ENCODE measurements at places on chromosomes 7 and 10.

DNA sequence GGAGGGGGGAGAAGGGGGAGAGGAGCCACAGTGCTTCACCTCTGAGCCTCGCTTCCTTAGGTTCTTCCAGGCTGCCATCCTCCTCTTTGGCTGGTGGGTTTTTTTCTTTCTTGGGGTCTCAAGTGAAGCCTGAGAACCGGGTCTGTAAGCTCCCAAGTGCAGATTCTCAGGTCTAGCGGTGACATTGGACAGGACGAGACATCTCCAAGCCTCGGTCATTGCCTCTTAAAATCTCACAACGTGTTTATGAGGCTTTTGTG, 817 bp upstream of the IL15RA start:
- no peak for DNase-seq

DNA sequence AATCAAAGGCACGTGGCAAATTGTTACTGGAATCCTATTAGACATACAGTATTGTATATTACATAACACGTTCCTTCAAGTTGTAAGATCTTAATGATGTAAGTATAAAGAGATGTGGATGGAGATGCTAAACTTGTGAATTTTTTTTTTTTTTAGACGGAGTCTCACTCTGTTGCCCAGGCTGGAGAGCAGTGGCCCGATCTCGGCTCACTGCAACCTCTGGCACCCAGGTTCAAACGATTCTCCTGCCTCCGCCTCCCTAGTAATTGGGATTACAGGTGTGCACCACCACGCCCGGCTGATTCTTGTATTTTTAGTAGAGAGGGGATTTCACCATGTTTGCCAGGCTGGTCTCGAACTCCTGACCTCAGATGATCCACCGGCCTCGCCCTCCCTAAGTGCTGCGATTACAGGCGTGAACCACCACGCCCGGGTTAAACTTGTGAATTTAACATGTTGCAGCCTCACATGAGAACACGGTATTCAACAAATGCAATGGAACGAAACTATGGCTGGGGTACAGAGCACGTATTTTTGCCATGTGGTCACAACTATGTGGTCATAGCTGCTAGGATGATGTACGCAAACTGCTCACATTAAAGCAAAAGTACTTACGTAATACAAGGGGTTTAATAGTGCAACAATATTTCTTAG, 818 bp upstream of the SUPV3L1 start:
- no peak for DNase-seq

- DNase-seq: no peak
These were observed 62.3 kb downstream of the RAMP3 start for GRCh38 chr7:45219801-45220435.

DNA sequence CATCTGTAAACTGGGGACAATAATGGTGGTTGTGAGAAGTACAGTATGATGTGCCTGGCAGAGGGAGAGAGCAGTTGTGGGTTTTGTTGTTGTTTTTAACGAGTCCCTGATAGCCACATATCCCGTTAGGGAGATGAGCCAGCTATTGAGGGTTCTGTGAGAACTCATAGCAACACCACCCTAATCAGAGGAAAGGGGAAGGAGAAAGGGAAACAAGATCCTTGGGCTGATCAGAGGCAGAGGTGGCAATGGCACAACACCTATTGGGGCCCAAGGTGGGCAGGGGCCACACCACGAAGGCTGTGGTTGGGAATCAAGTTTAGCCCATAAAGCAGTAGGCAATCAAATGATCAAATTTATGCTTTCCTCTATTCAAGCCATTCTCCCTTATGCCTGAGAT, 1.7 kb upstream of the MRPS24 start:
- no peak for DNase-seq

- DNase-seq: peak; percentile 56
These were observed 5.1 kb upstream of the ELFN1 start for GRCh38 chr7:1664711-1665548.

DNA sequence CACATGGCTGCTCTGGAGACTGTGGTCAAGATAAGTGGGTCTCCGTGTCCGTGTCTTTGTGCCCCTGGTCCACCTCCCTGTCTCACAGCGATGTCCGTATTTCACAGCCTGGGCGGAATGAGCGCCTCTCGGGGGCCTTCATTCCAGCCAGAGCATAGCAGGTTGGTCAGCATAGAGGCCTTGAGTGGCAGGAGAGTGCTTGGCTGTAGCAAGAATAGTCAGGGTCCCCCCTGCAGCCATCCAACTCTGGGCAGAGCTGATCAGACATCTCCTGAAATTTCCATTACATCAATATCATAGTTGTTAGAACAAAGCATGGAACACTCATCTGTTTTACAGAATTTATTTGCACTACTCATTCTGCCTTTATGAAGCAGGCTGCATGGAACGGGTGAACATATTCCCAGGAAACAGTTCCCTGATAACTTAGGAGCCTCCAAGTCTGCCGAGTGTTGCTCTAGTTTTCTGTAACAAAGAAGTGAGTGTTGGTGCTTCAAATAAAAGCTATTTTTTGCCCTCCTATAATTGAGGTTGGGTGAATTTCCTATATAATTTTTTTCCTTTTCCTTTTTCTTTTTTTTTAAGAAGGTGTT, 255.3 kb downstream of the INHBA start:
- DNase-seq: no peak

- DNase-seq: no peak
These were observed 29.3 kb upstream of the MTPAP start for GRCh38 chr10:30378201-30378995.

GRCh38 chr10:79443338-79444198, 1.9 kb downstream of the ZCCHC24 start:
- no peak for DNase-seq

GRCh38 chr10:57864765-57865680, 402.7 kb downstream of the IPMK start:
- no peak for DNase-seq

- no peak for DNase-seq
These were observed 73.8 kb downstream of the SHOC2 start for GRCh38 chr10:110993024-110993693.

GRCh38 chr10:13822490-13822889, 235.7 kb downstream of the PRPF18 start:
- no peak for DNase-seq

- no peak for DNase-seq
These were observed 1094.0 kb downstream of the KCNMA1 start for GRCh38 chr10:76543655-76544054.

DNA sequence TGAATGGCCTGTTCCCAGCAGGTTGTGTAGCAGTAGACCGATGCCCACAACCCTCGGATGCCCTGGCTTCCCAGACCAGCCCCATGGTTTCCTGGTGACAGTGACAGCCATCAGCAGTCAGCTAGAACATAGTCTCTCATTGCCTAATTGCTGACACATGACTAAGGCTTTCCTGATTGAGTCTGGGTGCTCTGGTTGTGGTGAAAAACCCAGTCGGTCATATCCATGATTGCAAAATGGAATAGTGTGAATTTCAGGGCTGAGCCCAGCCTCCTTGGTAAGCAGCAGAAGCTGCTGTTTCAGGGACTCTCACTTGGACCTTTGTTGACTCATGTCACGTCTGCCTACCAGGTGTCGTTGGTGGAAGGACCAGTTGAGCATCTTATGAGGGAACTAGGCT, 36.6 kb downstream of the POR start:
- DNase-seq: no peak

DNA sequence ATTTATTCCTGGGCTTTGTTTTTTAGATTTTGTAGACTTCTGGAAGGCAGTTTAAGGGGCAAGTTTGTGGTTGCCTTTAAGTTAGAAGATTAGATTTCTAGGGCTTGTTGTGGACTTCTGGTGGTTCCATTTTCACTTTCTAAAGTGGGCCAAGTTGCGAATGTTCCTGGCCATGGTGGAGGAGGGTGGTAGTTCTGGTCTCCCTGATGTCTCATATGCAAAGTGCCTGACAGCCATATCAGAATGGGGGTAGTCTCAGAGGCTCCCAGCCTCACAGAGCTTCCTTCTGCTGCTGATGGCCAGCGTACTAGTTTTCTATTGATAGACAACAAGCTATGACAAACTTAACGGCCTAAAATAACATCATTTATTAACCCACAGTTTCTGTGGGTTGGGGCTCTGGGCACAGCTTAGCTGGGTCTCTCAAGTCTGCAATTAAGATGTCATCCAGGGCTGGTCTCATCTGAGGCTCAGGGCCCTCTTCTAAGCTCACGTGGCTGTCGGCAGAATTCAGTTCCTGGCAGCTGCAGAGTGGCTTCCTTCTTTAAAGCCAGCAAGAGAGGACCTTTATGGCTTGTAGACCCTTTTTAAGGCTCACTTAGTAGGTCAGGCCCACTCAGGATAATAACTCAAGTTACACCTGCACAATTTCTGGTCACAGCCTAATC, 44.8 kb downstream of the BMPER start:
- no peak for DNase-seq

DNA sequence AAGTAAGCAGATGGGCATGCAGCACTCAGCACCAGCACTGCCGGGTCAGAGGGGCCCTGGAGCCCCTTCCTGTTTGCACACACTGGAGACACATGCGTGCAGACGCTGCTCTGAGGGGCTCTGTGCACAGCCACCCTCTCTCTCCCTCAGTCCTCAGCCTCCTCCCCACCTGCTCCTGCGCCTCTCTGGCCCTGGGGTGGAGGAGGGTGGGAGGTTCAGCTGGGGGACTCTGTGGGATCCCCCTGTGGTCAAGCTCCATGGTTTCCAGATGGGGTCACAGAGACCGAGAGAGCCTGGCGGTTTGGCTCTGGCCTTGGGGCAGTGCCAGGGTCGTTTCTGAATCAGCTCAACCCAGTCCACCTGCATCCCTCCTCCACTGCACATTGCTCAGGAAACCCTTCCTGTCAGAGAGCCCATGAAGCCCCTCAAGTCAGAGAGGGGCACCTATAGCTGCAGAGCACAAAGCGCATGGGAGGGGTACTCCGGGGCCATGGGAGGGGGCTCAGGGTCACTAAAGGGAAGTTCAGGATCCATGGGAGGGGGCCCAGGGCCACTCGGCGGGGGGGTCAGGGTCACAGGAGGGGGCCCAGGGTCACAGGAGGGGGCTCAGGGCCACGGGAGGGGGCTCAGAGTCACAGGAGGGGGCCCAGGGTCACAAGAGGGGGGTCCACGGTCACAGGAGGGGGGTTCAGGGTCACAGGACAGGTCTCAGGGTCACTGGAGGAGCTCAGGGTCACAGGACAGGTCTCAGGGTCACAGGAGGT, 161.7 kb downstream of the ADARB2 start:
- DNase-seq: no peak

- no peak for DNase-seq
These were observed 543.6 kb downstream of the SDK1 start for GRCh38 chr7:3844540-3845151.

- DNase-seq: no peak
These were observed 39.5 kb upstream of the FOXK1 start for GRCh38 chr7:4642468-4643203.

DNA sequence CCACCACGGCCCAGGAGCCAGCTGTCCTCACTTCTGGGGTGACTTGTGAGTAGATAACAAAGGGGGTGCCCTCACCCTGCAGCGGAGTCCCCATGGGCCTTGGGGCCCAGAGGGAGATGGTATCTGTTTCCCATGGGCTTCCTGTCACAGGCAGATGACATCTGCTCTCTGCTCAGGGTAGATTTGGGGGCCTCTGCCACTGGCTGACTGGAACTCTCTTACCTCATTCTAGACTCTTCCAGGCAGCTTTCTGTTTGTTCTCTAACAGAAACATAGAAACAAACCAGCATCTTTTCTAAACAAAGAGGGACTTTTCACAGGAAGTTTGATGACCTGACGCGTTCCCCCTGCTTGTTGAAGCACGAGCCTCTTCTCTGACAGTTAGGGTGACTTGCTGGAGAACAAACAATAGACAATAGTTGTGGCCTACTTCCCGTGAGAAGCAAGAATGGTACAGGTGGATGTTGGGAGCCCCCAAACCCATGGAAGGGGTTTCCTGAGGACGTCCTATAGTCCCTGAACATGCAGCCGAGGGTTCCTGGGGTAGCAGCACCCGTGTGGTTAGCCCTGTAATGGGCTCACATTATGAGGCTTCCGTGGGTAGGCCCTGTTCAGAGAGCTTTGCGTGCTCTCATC, 61.6 kb downstream of the GRK5 start:
- no peak for DNase-seq

DNA sequence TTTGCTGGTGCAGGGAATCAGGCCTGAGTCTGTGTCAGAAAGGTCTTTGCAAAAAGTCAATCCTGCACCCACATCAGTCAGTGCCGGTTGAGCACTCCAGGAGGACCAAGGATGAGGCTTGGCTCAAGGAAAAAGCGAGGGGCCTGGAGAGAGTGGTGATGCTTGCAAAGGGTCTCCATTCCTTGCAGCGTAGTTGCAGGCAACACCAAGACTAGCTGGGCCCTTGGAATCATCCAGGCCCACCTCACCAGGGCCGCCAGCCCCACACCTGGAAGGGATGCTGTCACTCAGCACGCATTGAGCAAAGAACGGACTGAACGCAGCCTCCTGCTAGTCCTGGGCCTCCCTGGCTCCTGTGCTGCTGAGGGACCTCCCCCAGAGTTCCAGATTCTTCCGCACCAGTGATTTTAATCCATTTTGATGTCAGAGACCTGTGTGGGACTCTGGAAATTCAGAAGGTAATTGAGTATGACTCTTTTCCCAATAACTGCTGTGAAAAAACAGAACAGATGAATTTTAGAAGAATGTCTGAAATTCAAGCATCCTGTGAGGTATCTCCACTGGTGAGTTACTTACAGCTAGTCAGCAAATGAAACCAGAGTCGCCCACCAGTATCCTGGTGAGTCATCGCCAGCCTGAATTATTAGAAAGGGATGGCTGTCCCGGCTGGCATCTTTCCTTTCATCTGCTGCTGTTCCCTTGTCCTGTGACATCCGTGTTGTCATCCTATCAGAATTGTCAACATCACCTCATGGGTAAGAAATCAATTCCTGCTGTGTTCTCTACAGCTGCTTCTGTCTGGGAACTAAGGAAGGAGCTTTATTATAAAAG, 150.8 kb upstream of the NPS start:
- DNase-seq: no peak

- no peak for DNase-seq
These were observed 25.5 kb downstream of the VSIR start for GRCh38 chr10:71747551-71748523.

GRCh38 chr10:123019941-123020703, 11.3 kb downstream of the ACADSB start:
- DNase-seq: peak; percentile 77

Measured in T47D (cell line).